ENCODE measurements at places on chromosomes 11 and 22.
A peak's percentile ranks its signal among the peaks of the same experiment; 100 is the strongest.

- no peak for DNase-seq
Measured at GRCh38 chr11:124867700-124868099, 2.5 kb downstream of the ROBO3 start.

- no peak for DNase-seq
Measured at GRCh38 chr11:111734954-111735261, 31.3 kb downstream of the PPP2R1B start.

GRCh38 chr11:16796311-16796710 lies 57.9 kb downstream of the C11orf58 start:
- DNase-seq: no peak

GRCh38 chr22:28674121-28674563 lies 5.5 kb downstream of the TTC28 start:
- DNase-seq: peak; percentile 67

GRCh38 chr11:16456366-16456765 lies 100.0 kb upstream of the SOX6 start:
- no peak for DNase-seq

DNA sequence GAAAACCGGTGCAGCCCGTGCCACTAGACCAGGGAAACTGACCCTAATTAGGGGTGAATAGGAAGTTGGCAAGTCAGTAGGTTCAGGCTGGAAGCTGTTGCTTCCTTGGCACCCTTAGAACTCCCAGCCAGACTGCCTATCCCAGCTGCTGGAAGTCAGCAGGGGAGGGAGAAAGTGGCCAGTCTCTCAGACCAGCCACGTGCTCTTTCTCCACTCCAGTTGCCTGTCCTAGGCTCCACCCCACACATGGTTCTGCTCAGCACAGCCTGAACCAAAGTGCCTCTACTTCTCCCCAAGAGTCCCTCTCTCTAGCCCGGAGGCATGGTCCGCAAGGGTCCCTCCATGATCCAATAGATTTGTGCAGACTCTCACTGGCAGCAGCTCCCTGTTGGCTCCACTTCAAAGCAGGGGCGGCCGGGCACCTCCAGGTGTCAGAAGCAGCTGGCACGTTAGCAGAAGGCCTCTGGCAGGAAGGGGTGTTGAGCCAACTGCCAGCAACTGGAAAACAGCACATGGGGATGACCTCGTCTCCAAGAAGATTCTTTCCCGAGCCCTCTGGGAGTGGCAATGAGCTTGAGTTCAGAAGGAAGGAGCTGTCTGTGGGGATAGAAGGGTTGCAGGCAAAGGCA lies 27.7 kb downstream of the ARFGAP2 start:
- no peak for DNase-seq

DNA sequence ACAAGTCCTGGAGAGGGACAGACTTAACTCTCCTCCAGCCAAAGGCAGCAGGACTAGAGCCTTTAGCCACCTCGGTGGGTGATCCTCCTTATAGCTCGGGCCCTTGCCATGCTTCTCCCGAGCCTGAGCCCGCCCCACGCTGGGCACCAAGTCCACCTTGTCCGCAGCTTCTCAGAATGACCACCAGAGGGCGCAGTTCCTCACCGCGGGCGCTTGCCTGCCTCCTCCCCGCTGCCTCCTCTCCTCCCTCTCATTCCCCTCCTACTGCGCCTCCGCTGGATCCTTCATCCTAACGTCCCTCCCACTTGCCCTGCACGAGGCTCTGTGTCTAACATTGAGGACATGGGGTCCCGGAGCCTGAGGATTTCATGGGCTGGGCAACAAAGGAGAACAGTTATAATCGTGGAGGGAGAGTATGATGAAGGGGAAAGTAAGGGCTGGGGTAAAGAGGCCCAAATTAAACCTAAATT lies 11.3 kb upstream of the MOGAT2 start:
- DNase-seq: peak; percentile 71

DNA sequence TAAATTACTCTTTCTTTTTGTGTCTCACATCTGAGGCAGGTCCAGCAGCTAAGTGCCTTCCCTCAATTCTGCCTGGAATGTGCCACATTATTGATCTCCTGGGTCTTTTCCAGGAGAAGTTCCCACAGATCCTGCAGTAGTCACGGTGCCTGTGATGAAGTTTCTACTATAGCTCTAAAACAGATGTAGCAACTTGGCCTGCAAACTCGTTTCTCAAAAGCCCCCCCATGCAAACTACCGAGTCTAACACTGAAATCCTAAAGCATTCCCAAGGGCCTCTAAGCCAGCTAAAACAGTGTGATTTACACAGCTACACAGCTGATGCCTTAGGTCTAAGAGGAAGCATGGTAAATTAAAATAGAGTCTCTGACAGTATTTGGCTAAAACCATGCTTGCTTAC lies 54.3 kb downstream of the DDI1 start:
- DNase-seq: no peak

DNA sequence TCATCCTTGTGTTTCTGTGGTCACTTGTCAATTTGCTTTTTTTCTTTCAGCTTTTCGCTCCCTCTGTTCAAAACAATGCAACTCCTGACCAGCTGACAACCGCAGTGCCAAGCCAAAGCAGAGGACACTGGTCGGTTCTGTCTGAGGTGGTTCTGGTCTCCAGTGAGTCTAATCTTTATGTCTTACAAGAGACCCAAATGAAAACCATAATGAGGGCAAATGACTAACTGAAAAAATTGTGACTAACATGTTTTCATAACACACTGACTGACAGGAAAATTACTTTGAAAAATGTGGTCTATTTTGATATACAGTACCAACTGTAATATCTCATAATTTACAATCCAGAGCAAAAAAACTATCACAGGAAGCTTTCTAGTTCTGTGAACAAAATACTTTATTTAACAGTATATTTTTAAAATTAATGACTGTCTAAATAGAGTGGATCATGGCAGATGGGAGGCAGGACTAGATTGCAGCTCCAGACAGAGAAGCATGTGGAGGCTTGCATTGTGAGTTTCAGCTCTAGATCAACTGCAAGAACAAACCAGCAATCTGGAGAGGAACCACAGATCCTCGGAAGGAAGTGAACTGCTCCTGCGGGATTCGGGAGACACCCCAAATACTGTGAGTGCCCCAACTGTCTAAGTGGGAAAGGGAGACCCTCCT lies 311.8 kb downstream of the SBF2 start:
- no peak for DNase-seq

GRCh38 chr11:27705873-27706820 lies 5.9 kb upstream of the BDNF start:
- DNase-seq: no peak

- DNase-seq: no peak
Measured at GRCh38 chr22:32760815-32761214, 40.7 kb upstream of the TIMP3 start.

DNA sequence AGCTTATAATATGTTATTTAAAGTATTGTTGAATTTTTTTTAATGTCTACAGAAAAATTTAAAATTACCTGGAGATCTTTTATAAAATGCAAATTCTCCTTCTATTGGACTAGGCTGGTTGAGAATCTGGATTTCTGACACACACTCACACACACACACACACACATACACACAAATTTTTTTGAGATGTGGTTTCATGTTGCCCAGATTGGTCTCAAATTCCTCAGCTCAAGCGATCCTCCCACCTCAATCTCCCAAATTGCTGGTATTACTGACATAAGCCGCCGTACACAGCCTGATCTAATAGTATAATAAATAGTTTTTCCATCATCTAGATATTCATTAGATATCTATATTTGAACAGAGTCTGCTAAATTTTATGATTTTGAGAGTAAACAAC lies 4.5 kb upstream of the RFPL1 start:
- DNase-seq: no peak

GRCh38 chr11:78400116-78400515 lies 17.5 kb downstream of the GAB2 start:
- no peak for DNase-seq

DNA sequence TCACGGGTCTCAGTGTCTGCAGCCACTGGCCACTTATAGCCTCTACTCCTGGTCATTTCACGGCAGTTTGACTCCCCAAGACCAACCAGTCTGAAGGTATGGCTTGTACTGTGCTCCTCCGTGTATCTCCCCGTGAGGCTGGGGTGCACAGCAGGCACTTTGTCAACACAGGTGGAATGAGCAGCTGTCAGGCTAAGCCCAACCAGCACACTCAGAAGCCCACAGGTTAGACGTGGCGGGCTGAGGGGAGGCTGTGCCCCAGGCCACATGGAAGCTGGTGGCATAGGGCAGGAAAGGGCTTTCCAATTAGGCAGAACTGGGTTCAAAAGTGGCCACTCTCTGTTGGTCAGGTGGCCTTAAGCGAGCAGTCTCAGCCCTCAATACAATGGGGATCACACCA lies 7.0 kb downstream of the TP53I11 start:
- no peak for DNase-seq

DNA sequence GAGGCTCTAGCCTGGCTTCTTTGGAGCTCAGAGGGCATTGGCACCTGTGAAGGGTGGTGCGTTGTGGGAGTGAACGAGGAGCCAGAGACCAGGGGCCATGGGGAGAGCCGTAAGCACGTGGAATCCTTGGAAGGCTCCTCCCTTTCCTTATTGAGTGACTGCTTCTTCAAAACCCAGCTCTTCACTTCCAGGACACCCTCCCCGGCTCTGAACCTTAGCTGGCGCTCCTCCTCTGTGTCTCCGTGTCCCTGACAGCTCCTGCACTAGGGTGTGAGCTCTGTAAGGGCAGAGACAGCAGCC lies 26.3 kb downstream of the POLR3H start:
- no peak for DNase-seq

- no peak for DNase-seq
Measured at GRCh38 chr11:43694477-43694876, 13.9 kb downstream of the HSD17B12 start.

DNA sequence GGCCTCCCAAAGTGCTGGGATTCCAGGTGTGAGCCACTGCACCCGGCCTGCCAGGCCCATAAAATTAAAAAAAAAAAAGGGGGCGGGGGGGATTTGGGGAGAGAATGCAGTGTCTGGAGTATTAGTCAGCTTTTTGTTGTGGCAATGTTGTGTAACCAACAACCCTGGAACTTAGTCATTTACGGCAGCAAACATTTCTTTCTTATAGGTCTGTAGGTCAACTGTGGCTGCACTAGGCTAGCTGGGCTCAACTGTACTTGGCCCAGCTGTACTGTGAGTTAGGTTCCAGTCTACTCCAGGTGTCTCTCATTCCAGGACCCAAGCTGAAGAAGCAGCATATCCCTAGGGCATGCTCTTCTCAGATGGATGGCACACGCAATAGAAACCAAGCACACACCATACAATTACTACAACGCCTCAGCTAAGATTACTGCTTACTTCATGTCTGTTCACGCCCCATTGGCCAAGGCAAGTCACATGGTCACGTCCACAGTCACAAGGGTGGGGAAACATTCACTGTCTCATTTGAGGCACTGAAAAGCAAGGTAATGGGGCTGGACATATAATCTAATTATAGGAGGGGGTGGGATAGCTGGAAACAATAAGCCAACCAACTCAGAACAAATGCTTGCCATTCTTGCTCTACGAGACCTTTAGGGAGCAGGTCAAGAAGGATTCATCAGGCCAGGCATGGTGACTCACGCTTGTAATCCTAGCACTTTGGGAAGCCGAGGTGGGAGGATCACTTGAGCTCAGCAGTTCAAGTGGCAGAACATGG lies 10.4 kb upstream of the SPINDOC start:
- no peak for DNase-seq

GRCh38 chr11:68401856-68402255 lies 58.7 kb upstream of the PPP6R3 start:
- DNase-seq: no peak

- no peak for DNase-seq
Measured at GRCh38 chr11:57357856-57358255, 19.7 kb downstream of the P2RX3 start.

DNA sequence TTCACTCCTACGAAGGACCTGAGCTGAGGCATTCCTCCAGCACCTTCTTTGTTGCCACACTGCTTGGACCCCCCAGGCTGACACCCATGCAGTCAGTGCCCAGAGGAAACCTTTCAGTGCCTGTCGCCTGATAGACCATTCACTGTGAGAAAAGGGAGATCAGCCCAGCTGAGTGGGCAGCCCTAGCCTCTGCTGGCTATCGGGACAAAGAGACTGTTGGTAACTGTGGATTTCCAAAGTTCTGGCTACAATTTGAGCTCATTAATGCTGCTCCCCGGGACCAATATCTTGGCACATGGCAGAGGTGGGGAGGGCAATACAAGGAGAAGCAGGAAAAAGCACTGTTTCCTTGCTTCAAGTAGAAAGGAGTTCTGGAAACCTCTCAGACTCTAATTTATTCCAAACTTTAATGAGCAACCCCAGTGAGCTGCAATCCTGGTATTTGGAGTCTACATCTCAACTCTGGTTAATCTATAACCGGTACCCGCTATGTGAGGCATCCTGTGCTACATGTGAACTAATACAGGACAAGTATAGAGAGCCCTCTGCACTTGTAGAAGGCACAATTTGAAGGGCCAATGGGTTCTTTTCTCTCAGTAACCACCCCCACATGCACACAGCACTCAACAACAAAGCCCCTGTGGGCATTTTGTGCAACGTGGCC lies 200.7 kb upstream of the NCAM1 start:
- DNase-seq: no peak

DNA sequence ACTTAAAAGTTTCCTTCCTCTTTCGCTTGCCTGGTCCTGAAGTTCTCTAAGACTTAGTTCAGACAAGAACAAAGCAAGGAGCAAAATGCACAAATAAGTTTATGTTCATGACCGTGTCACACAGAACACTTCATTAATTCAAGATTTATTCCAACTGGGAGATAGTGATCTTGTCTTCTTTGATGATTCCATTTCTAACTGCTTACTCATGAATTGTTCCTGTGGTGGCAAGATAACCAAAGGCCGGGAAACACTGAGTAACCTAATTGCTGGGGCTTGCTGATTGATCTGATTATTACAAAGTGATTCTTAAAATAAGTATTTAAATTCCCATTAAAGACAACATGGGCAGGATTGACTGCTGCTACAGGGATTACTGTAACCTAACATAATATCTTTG lies 1462.9 kb upstream of the RAG2 start:
- no peak for DNase-seq

- no peak for DNase-seq
Measured at GRCh38 chr11:94424662-94425061, 23.4 kb upstream of the GPR83 start.

DNA sequence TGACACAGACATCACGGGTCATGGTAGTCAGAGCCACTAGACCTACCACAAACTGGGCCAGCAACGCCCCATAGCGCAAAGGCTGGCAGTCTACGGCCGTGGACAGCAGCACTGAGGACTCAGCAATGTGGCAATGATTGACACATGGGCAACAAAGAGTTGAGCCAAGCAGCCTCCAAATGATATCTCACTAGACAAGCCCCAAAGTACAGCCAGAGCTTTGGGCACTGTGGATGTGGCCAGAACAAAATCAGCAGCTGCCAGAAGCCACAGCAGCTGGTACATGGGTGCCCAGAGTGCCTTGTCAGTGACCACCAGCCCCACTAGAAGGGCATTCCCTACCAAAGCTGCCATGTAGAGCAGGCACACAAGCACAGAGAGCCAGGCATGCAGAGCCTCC lies 11.2 kb upstream of the UBQLNL start:
- DNase-seq: no peak
